ENCODE measurements at places on chromosomes 13 and 19.
A peak's percentile ranks its signal among the peaks of the same experiment; 100 is the strongest.

DNA sequence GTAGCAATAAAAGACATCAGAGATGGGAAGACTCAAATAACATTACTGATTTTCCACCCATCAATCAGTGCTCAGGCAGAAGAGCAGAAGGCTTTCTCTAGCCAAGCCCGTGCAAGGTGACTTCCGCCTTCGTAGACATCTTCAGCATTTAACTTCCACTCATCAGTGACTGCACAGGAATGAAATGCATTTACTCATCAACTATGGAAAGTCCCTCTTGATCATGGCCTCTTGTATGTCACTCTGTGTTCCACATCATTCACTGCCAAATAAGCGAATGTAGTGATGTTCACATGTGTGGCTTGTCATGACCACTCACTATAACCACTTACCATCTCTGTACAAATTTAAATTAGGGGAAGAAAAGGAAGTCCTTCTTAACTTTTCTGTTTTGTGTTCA, 49.4 kb downstream of the SACS start:
- DNase-seq, result no peak

- DNase-seq, result peak; percentile 12
Measured at GRCh38 chr13:95644601-95645052, at the start of gene DZIP1. Gene DZIP1 (minus strand): TSS chr13:95644706. CDS start chr13:95642029, 2,677 bp downstream.

DNA sequence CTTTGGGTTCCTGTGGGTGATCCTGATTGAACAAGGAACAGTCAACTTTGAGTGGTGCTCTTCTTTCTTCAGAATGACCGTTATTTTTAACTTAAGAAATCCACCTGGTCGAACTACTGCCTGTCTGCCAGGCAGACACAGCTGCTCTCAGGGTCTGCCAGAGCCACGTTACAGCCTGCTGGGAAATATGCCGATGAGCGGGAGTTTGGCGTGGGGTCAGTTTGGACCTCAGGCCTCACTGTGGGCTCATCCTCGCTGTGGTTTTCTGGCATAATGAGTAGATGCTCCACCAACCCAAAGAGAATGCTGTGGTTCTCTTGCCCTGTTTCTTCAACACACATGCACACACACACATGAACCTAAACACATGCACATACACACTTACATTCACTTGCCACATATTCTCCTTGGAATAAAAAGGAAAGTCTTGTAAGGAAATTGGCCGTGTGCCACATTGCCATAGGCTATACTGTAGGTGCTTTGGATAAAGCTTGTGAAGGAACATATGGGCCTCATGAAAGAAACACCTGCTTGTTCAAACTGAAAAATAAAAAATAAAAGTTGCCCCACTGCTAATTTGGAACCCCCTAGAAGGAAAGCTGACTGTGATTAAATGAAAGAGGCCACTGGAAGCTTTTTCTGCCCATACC, 598.7 kb upstream of the KLF12 start:
- no peak for DNase-seq

GRCh38 chr19:5621945-5622464, 571 bp downstream of the SAFB2 start:
- peak; percentile 6 for DNase-seq

- DNase-seq, result no peak
Measured at GRCh38 chr19:34408411-34408810, 4.2 kb downstream of the PDCD2L start.

DNA sequence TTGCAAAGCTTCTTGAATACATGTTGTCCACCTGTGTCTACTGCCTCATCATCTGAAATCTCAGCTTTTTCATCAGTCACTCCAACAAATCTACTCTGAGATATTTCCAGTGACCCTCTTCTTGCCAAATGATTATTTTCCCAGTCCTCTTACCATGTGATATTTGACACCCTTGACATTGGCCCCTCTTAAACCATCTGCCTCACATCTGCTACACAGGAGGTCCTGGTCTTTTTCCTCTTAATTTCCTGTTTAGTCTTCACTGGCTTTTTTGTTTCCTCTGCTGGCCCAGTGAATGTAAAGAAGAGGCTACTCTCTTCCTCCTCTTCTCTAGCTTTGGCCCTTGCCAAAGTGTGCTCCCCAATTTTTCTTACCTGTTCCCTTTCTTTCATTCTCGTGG, 218.7 kb downstream of the DNAJC15 start:
- no peak for DNase-seq

GRCh38 chr13:109667056-109667455, 119.3 kb downstream of the IRS2 start:
- no peak for DNase-seq

DNA sequence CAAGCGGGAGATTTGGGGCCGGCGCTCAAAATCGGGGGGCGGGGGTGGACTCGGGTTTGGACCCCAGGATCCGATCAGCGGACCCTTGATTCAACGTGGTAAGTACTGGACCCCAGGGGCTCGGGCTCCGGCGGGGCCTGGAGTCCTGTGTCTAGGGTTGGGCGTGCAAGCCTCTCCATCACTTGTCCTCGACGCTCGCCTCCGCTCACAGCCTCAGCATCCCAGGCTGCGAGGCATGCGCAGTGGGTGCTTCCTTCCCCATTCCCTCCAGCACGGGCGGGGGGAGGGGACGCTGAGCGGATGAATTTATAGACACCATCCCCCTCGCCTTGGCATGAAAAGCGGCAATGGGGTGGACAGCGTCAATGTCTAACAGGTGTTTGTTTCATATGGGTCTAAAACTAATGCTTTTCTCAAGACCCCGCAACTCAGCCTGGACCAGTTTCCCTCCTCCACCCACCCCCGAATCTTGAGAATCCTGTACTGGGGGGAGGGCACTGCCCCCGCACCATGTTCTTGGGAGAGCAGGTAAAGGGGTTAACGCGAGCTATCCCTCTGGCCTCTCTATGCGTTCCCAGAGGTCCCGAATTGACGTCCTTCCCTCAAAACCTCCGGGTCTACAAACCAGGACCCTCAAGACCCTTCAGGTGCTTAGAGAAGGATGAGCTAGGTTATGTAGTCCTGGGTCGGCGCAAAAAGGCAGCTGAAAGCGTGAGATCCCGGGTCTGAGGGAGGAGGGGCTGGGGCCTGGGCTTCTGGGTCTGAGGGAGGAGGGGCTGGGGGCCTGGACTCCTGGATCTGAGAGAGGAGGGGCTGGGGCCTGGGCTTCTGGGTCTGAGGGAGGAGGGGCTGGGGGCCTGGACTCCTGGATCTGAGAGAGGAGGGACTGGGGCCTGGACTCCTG, 579 bp downstream of the CPT1C start:
- DNase-seq, result no peak

DNA sequence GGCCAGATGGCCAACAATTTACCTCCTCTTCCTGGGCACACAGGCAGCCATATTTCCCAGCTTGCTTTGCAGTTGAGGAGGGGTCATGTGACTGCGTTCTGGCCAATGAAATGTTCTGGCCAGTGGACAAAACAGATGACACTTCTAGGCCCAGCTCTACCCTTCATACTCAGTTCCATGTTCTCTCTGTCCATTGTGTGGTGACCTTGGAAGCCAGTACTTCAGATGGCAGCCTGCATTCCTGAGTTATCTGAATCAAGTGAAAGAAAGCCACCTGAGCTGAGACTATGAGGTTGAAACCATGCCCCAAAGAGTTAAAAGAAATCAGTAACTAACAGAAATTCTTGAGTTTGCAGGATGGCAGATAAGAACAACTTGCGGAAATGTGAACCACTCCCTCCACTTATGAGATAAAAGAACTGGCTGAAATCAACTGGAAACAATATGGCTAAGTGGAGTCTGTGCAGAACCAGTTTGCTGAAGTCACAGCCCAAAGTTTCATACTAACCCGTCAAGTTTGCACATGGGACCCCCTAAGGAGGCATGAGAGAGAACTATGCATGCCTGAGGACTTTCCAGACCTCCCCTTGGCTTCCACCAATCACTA, 8.1 kb downstream of the FAM187B start:
- DNase-seq, result no peak

GRCh38 chr13:45545686-45546409, 69.7 kb downstream of the ERICH6B start:
- DNase-seq, result no peak

GRCh38 chr13:45413826-45414307, 4.3 kb downstream of the SLC25A30 start:
- no peak for DNase-seq

DNA sequence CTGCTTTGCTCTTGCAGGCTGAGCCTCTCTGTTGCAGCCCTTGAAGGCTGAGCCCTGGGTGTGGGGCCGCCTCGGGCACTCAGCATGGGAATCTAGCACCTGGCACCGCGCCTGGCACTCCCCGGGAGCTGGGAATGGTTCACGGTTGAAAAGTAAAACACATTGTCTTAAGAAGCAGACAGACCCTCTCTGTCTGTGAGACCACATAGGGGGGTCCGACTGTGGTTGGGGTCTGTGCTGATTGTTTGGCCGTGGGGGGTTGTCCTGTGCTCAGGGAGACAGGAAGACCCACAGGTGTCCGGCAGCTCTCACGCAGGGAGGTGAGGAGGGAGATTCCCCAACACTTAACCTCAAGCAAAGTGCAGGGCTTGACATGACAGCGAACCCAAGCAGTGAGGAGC, 64.8 kb downstream of the SOX1 start:
- no peak for DNase-seq

- no peak for DNase-seq
Measured at GRCh38 chr13:44165221-44165888, 208.3 kb upstream of the SERP2 start.

DNA sequence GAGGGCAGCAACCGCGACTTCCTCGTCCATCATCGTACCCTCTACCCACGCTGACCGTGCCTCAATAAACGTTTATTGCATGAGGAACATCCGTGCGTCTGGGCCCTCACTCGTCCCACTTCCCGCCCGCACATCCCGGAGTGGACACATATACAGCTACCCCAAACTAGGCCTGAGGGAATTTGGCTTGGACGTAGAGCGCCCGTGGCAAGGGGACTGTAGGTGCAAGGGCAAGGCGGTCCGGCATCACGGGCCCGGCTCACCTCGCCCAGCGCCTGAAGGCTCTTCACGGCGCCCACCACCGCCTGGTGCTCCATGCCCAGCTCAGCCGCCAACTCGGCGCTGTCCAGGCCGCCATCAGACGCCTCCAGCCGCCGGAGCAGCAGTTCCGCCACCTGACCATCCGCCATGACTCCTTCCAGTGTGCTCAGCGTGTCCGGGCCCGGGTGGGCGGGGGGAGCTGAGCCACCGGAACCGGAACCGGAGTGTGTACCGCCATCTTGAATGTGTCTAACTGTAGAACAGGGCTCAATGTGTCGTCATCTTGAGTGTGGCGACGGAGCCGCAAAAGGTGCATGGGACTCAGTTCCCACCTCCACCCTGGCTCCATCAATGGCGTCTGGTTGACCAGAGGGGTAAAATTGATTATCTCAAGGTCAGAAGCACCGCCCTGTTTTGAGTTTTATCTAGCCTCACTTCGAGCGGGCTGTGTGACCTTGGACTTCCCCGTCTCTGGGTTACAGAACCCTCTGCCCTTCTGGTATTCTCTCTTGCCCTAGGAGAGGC, at the start of gene FARSA:
Gene FARSA (minus strand): TSS at position 425 of the 786 bp plus-strand sequence. CDS start 15 bp downstream, at position 410.
- peak; percentile 82 for DNase-seq

GRCh38 chr13:112808377-112809140, 118.7 kb downstream of the ATP11A start:
- DNase-seq, result no peak

DNA sequence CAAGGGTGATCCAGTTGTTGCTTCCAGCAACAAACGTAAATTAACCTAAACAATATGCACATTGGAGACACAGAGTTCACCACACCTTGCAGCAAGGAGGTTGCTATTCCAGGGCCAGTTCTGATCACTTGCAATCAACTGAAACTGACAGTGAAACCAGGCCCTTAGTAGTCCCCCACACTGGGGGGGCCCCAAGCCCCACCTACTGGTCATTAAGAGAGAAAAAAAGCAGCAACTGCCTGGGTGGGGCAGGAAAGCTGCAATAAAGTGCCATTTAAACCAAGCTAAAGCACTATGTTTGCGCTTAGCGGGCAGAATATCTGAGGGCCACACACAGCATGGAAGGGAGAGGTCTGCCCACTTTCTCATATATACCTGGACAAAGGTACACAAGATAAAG, 51.5 kb downstream of the ATP7B start:
- DNase-seq, result no peak

DNA sequence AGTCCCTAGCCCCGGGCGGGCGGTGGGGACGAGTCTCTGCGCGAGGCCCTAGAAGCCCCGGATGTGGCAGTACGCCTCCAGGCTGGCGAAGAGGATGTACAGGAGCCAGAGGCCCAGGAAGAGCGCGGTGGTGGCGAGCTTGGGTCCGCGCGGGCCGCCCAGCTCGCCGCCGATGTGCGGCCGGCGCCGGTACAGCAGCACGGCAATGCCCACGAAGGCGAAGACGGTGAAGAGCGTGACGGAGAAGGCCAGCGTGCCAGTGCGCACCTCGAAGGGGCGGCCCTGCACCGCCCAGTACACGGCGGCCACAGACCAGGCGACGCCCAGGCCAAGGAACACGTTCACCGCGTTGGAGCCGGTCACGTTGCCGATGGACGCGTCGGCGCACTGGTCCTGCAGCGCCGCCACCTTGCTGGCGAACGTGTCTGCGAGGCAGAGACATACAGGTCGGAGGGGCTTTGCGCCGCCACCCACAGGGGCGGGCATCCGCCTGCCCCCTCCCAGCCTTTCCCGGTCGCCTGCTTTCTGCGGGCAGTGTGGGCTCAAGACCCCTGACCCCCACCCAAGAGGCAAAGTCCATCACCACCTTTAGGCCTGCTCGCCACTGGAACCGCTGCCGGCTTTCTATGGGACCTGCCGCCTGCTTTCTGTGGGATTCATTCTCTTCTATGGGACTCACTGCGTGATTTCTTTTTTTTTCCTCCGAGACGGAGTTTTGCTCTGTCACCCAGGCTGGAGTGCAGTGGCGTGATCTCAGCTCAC, 10.9 kb upstream of the MEIS3 start:
- no peak for DNase-seq

DNA sequence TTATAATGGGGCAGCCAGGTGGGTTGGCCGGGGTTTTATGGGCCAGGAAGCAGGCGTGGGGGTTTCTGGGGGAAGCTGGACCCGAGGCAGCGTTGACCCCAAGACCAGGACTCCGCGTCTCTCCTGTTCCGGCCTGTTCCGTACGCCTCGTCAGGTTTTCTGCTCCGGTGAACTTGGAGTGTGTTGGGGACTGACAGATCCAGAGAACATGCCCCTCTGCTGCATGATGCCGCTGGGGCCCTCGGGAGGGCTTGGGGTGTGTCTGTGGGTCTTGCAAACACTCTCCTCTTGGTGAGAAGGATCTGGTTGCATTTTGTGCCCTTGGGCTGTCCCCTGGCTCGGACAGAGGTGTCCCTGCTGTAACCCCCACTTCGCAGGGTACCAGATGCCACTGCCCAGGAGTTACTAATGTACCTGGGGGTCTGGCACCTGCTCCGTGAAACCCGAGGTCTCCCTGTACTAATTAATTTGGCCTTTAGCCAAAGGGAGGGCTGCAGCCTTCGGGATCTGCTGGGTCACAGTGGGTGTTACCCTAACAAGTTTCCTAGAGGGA, 15.6 kb downstream of the KDM4B start:
- DNase-seq, result no peak

GRCh38 chr13:111314852-111315251, 5.6 kb upstream of the TEX29 start:
- DNase-seq, result no peak

DNA sequence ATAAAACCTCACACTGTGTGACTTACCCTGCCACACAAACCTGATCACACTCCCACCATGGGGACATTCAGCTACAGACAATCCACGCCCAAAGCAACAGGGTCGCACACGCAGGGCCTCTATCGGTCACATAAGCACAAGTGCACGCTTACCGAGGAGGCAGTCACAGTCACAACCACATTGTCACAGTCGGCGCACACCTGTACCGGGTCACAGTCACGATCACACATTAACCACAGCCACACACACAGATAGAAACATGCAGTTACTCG, 579 bp downstream of the ZNF566 start:
- DNase-seq, result no peak

GRCh38 chr13:51605698-51606097, 21.4 kb downstream of the WDFY2 start:
- no peak for DNase-seq

- DNase-seq, result no peak
Measured at GRCh38 chr13:80050252-80050651, 290.7 kb downstream of the SPRY2 start.

All from stimulated activated CD8-positive, alpha-beta memory T cell treated with anti-CD3 and anti-CD28 coated beads, Interleukin-2, amount 100 ng/mL, for 48 hours (primary cell).